ENCODE measurements at places on chromosomes 7 and 10.
A peak's percentile ranks its signal among the peaks of the same experiment; 100 is the strongest.

GRCh38 chr10:60382946-60383681 lies 6.6 kb downstream of the ANK3 start:
- no peak for DNase-seq

DNA sequence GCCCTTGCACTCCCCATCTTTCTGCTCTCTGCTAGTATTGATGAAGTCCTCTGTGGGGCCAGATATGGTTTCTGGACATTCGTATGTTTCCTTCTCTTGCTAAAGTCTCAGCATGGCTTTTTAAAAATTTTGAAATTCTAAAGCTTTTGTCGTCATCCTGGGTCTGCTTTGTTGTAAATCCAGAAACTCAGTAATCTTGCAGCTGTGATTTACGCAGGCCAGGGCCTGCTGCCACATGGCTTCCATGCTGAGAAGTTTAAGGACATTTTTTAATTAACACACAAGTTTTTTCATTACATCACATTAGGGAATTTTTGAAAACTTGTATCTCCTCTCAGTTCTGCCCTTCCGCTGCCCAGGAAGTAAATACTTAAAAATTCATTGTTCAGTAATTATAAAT lies 686.1 kb upstream of the IGFBP3 start:
- DNase-seq: no peak

- no peak for DNase-seq
Observed at GRCh38 chr10:95264227-95265051, 26.4 kb downstream of the PDLIM1 start.

DNA sequence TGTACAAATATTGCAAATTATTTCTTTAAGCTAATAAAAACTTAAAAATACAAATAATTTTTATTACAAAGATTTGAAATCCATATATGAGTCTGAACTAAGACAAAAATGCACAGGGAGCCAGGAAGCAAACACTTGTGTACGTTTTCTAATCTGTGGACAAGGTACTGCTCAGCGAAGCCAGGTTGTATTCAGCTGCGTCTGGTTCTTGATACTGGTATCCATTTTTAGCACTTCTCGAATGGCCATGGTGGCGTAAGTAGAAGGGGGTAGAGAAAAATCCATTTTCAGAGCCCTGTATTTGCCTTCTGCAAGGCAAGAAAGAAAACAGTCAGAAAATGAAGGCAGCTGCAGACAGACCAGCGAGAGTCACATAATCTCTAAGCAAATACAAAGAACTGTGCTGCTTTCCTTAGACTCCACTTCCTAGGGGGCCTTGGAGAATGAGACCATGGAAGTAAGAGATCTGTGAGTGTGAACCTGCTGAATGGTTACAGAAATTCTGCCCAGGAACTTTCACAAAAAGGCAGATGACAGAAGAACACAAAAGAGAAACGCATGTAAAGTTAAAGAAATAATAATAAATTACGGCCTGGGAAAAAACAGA lies 64.3 kb downstream of the PUS7 start:
- DNase-seq: no peak

DNA sequence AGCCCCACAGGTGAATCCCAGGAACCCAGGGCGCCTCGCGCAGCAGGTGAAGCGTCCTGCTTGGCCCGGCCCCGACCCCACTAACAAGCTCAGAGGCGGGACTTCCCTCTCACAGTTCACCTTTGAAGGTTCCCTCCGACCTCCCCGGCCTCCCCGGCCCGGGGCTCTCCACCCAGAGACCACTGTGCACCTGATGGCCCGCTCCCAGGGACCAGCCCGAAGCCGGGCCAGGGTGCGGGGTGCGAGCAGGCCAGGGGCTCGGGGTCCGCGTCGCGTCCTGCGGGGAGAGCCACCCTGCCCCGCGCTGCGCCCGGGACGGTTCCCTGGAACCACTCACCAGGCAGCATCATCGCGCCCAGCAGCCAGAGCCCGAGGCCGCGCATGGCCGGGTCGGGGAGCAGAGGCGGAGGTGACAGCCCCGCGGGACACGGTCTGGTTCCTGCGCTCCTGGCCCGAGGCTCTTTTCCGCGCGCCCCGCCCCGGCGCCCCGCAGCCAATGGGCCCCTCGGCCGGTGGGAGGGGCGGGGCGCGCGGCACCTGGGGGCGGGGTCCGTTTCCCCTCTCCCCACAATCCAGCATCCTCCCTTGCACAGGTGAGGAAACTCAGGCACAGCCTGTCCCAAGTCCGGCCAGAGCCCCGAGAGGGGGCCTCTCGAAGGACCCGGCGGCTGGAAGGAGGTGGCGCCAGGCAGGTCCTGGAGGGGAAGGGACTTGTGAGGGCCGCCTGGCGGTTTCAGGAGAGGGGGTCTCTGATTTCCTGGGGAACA lies at the start of gene ADAM8:
TSS of gene ADAM8 (minus strand) at position 434 of the 767 bp plus-strand sequence. CDS start at position 383, 51 bp downstream.
- DNase-seq: peak; percentile 62

GRCh38 chr10:108696792-108697477 lies 1226.4 kb downstream of the XPNPEP1 start:
- DNase-seq: no peak

DNA sequence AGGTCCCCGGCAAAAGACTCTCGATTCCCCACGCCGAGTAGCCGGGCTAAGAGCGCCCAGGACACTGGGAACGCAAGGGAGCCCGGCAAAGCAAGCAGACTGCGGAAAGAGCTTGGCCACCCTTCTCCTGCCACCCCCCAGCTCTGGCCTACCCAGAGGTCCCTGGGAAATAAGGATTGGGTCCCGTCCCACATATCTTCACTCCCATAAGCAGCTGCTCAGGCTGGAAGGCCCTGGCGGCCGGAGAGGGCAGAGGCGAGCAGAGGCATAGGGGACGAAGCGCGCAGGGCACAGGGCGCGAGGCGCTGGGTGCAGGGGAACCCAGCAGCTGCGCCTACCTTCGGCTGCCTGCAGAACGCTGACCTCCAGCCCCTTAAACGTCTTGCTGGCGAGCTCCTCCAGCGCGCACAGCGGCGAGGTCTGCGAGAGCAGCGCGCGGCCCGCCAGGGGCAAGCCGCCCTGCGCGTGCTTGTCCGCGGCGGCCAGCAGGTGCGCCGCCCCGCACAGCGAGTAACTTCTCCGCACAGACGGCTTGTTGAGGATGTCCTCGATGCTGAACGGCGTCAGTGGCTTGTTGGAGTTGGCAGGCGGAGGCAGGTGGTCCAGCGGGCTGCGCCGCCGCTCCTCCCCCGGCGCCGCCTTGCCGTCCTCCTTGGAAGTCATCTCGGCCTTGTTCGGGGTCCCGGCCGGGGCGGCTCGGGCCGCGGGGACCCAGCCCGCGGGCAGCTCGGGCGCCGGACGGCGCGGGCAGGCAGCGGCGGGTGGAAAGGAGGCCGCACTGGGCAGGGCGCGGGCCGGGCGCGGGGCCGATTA lies 904 bp downstream of the LBX1 start:
- DNase-seq: no peak
